Glutamatergic neuron (in vitro differentiated cells): ENCODE measurements at places on chromosomes 11 and 22. TPM values are rescaled to one million over a fixed set of nuclear protein-coding genes. Genes with fewer than 3 reads are reported as not detected.

Gene RHOD
- not detected for total RNA-seq

Gene RTN4R
- 38.3 TPM for total RNA-seq

- DNase-seq: no peak
Observed at GRCh38 chr11:111148953-111149352, 96.6 kb upstream of the POU2AF2 start.

DNA sequence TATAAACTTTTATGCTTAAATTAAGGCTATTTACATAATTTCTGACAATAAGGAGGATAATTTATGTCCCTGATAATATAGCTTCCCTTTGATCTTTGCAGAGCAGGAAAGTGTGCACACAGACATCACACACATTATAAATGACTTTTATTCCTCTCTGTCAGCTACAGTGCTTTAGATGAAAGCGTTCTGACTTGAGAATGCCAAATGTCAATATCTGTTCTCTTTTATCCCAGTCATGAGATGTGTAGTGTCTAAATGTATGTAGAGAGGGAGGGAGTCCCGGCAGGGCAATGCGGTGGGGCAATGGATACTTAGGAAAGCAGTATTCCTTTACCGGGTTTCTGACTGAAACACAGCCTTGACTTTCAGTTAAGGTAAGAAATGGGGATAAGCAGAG lies 225.4 kb upstream of the CHORDC1 start:
- no peak for DNase-seq

- DNase-seq: no peak
Observed at GRCh38 chr22:37309211-37310074, 27.1 kb downstream of the CYTH4 start.

- no peak for DNase-seq
Observed at GRCh38 chr11:10628508-10629236, 60.2 kb upstream of the LYVE1 start.

GRCh38 chr11:78715639-78716311 lies 141.1 kb upstream of the NARS2 start:
- peak; percentile 85 for DNase-seq
